ENCODE measurements at places on chromosomes 11 and 22. TPM values are rescaled to one million over a fixed set of nuclear protein-coding genes. Genes with fewer than 3 reads are reported as not detected.

EMID1 gene
- 8.9 TPM for total RNA-seq

NKAPD1 gene
- 36.9 TPM for total RNA-seq

HMOX1 gene
- 93.0 TPM for total RNA-seq

CNGA4 gene
- total RNA-seq: 0.56 TPM

MMP12 gene
- not detected for total RNA-seq

OR52A1 gene
- total RNA-seq: not detected

C22orf15 gene
- total RNA-seq: not detected

THY1 gene
- not detected for total RNA-seq

RTN4R gene
- total RNA-seq: 10.7 TPM

SMC1B gene
- total RNA-seq: 5.3 TPM
